Stimulated activated naive CD4-positive, alpha-beta T cell treated with Interleukin-2 at 50 U/mL for 16 hours (primary cell): ENCODE measurements at places on chromosomes 1 and 21.

DNA sequence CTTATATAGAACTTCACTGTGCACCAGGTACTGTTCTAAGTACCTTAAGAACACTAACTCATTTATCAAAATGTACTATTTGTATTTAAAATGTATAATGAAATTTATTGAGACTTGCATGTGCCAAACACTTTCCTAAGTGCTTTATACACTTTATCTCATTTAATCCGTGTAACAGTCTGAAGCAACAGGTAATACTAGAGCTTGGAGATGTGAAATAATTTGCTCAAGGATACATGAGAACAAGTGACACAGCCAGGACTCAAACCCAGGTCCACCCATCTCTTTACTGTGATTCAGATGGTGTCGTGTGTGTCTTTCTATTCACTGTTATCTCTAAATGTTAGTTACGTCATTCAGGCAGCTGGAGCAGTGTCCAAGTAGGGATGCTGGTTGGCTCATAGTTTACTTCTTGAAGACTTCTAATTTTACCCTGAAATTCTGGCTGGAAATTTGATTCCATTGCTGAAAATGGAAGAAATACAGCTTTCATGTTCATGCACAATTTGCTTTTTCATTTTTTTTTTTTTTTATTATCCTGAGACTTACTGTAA lies 169.7 kb upstream of the UBE2U start:
- DNase-seq = no peak

- DNase-seq = peak; percentile 79
Measured at GRCh38 chr21:43810505-43811261, 21.3 kb downstream of the RRP1 start.

- peak; percentile 89 for DNase-seq
Measured at GRCh38 chr1:23825076-23825761, at the start of gene HMGCL. TSS of gene HMGCL (minus strand) at chr1:23825429. CDS start at chr1:23825415, 14 bp downstream.

GRCh38 chr21:14875704-14876523 lies 188.9 kb downstream of the NRIP1 start:
- no peak for DNase-seq

DNA sequence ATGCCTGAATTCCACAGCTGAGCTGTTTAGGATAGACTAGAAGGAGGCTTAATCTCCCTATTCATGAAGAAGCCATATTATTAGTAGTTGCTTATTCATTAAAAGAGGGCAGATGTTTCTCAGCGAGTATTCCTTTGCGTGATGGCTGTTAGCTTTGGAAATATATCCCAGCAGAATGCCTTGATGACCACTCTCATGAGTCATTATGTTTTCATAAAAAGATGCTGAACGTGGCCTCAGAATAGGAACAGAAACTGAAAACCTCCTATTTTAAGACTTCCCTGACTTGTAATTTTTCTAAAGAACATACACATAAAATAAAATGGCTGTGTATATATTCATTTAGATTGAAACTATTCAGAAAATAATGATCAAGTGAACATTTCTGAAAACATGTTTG lies 9.6 kb upstream of the PLA2G4A start:
- DNase-seq = no peak

DNA sequence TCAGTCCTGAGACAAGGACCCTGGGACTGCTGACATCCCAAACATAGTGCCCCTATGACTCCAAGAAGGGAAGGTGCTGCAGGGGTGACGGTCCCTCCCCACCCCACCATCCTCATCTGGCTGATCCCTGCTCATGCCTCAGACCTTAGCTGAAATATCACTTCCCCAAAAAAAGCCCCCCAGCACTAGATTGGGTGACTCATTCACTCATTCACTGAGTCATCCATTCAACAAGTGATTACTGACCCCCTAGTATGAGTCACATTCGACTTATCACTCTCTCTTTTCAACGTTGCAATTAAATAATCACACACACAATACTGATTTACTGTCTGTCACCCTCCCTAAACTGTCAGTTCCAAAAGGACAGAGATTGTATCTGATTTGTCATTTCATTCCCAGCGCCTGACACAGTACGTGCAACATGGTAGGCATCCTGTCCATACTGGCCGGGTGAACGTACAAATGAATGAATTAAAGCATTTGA lies 48.6 kb downstream of the HIVEP3 start:
- no peak for DNase-seq

- no peak for DNase-seq
Measured at GRCh38 chr1:241950390-241950789, 7.2 kb upstream of the BECN2 start.
